ENCODE measurements at places on chromosomes 2 and 18.

GRCh38 chr2:24163186-24163585 is 11.7 kb upstream of the FAM228A start:
- no peak for DNase-seq

DNA sequence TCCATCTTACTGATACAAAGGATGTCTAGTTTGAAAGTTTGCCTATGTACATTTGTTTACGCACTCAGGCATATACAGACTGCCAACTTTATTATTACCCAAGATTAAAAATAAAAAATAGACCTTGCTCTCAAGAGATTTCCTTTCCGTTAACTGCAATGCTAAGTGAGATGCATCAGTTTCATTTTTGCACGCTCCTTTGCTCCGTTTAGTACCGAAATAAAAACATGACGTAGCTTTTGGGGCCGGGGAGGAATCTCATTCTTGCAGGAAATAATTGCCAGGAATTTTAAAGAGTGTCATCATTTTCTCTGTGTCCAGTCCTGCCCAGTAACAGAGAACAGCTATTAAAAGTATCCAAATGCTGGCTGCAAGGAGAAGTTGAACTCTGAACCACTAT is 169.5 kb downstream of the SLC8A1 start:
- DNase-seq = no peak

DNA sequence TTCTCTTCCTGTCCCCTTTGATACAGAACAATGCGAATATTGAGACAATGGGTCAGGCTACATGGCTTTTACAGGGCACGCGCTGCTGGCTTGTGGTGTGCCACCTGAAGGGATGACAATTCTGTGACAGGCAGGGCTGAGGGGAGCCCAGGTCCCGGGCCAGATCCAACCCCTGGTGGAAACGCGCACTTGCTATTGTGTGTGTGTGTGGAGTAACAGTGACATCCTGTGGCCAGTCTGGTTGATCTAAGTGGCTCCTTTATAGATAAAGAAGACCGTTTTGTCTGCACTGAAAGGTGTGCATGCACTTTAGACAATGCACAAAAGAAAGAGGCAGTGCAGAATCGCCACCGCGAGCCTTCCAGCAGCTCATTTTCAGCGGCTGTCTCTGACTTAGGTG is 273.6 kb downstream of the HRH4 start:
- DNase-seq = no peak

- no peak for DNase-seq
Observed at GRCh38 chr2:182897137-182897536, 30.7 kb upstream of the FRZB start.

DNA sequence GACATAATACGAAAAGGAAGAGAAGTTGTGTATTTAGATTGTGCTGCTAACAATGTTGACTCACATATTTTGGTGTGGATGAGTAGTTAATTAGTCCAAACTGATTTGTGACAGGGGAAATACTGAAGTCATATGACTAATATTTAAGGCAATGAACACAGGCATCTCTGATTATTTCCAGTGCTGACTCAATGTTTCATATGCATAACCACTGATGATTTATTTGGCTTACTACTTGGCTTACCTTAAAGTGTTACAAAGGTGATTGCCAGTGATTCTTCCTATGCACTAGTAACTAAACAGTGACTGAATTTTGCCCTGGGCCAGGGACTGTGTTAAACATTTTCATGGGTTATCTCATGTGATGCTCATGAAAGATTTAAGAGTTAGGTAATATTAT is 722.6 kb downstream of the METTL4 start:
- DNase-seq = no peak

- no peak for DNase-seq
Observed at GRCh38 chr2:240711701-240712100, 20.0 kb downstream of the AQP12A start.

- DNase-seq = no peak
Observed at GRCh38 chr2:53234548-53234903, 533.1 kb upstream of the CHAC2 start.

GRCh38 chr18:28108254-28108653 is 68.7 kb downstream of the CDH2 start:
- DNase-seq = no peak

GRCh38 chr2:149908726-149909683 is 321.4 kb upstream of the MMADHC start:
- DNase-seq = no peak

GRCh38 chr2:60347781-60348180 is 205.7 kb downstream of the BCL11A start:
- DNase-seq = no peak

GRCh38 chr2:173990245-173990644 is 25.1 kb upstream of the SP3 start:
- no peak for DNase-seq

DNA sequence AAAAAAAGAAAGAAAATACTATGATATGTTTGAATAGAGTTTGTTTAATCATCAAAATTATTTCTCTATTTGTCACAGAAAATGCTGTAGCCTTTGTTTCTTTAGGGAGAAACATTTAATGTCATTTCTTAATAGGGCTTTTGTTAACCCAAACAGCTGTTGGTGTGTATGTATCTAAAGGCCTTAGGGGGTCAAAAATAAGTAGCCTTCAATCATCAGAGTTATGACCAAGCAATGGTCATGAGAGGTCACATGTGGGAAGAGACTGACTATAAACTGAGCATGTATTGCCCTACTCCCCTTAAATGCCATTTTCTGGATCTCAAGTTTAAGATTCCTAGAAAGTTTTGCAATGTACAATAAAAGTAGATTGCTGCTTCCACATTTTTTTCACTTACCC is 22.7 kb downstream of the HNMT start:
- DNase-seq = no peak

DNA sequence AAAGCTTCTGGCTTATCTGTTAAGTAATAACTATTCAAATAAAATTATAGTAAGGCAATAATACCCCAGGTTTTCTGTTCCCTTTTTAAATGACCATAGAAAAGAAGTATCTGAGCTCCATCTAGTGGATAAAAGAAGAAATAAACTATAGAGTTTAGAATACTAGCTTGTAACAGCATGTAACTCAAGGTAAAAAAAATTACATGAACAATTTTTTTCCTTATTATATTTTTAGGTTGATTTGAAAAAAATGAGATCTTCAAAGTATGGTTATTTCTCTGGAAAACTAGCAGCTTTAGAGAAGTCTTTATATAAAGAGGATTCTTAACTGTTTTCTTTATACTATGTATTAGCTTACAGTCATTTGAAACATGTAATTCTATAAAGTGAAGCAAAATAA is 58.1 kb downstream of the NCKAP1 start:
- DNase-seq = no peak

- DNase-seq = no peak
Observed at GRCh38 chr2:48065096-48065495, 158.8 kb upstream of the FBXO11 start.

DNA sequence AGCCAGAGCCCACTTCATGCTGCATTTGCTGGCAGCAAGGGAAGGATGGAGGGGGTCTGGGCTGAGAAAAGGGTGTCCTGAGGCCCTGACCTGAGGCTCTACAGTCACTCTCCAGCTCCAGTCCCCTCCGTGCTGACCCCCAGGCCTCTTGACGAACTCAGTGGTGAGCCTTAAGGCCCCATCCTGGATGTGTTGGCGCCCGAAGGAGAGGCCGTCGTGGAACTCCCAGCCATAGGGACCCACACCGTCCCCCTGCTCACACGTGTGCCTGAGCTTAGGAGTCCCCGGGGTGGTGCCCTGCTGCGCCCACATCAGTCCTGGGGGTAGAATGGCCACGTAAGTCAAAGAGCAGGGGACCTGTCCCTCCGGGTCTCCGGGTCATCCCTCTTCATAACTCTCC is 776 bp downstream of the MOGS start:
- no peak for DNase-seq

DNA sequence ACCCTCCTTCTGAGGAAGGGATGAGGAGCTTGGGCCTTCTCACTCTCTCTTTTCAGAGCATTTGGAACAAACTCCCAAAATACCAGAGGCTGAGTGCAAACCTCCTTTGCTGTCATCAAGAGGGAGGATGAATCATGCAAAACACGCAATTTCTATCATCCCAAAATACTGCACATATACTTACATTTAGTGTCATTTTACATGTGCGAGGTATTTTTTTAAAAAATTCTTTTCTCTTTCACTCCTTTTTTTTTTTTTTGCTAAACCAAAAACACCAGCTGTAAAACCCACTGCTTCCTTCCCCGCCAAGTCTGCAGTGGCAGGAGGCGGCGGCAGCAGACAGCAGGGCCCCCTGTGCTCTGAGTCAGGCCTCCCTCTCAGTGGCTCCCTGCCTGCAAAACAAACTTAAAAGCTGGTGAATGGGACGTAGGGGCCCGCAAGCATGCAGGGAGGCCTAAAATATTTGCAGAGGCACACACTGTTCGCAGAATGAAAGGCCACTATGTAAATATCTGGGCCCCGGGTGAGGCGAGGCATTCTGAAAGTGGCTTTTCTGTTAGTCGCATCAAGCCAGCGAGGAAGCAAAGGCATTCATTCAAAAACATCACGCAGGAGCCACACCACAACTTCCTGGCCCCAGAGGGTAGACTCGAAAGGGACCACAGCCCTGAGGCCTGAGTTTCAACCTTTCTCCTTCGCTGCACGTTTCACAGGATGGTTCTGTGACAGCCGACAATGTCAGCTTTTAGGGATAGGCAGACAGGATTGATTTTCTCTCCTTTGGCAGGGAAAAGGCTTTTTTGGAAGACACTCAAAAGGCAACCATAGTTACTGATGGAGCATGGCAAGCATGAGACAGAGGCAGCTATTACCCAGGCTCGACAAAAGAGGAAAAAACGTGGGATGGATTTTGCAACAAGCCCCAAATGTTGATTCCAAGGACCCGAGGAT is 73.4 kb downstream of the ACTR2 start:
- DNase-seq = peak; percentile 20

DNA sequence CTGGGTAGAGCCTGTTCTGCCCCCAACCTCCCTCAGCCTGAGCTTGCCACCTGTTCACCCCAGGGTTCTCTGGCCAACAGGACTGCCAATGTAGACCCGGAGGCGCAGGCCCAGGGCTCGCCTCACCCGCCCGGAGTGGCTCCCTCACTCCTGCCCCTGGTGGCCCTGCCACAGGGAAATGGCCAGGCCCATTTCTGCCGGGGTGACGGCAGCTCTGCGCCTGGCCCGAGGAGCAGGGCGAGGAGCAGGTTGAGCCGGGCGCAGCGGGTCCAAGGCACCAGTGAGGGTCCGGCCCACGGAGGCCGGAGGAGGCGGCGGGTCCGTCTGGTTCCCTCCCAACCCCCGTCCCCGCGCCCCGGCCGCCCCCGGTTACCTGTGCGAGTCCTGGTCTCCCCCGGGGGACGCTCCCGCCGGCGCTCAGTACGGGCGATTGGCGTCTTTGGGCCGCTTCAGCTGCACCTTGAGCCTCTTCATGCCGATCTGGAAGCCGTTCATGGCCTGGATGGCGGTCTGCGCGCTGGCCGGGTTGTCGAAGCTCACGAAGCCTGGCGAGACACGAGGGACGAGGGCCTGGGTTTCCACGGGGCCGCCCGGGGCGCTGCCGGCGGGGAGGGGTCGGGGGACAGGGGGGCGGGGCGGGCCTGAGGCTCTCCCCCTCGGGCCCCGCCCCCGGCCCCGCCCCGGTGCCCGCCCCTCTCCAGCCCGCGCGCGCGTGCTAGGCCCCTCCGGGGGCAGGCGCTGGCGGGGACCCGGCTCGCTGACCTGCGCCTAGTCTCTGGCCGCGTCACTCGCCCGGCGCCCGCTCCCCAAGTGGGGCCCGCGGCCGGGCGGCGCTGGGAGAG is 312.0 kb downstream of the CELF4 start:
- DNase-seq = no peak

GRCh38 chr18:78363556-78364387 is 615.8 kb upstream of the SALL3 start:
- DNase-seq = no peak

DNA sequence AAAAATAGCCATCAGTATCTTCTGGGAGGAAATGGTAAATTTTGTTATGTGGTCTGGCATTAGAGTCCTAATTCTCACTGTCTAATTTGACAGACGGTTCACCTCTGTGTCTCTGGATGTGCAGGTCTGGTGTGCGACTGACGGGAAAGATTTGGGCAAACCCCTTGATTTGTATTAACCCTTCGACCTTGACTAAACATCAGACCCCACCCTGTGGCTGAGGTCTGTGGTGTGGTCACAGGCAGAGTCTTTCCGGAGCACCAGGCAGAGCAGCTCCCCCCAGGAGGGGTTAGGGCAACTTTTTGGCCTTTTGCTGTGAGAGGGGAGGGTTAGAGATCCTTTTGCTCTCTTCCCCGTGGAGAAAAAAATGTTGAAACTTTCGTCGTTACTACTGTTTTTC is 6.4 kb downstream of the TWIST2 start:
- no peak for DNase-seq

GRCh38 chr2:141591787-141592186 is 539.0 kb downstream of the LRP1B start:
- no peak for DNase-seq

- no peak for DNase-seq
Observed at GRCh38 chr18:58337686-58338085, 291.2 kb downstream of the ALPK2 start.

DNA sequence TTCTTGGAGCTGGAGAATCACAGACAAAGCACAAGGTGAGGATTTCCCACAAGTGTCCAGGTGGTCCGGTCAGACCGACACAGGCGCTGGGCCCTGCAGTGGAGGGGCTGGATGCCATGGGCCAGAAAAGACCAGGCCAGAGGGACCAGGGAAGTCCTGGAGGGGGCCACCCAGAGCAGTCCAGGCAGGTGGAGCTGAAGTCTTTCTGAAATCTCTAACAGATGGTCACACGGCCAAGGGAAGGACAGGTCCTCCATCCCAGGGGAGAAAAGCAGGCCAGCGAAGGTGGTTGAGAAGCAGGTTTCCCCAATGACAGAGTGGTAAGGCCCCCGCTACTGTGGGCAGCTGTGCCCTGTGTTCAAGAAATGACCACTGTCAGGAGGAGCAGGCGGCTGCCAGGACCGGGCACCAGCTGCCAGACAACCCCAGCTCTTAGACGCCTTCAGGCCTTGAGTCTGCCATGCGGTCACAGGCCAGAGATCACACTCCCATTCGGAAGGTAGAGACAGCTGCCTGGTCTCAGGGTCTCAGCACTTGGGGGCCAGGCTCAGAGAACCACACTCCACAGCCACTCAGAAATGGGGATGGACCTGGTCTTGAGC is 25.9 kb downstream of the HS1BP3 start:
- DNase-seq = no peak

- DNase-seq = no peak
Observed at GRCh38 chr18:37985126-37985525, 419.5 kb upstream of the CELF4 start.

DNA sequence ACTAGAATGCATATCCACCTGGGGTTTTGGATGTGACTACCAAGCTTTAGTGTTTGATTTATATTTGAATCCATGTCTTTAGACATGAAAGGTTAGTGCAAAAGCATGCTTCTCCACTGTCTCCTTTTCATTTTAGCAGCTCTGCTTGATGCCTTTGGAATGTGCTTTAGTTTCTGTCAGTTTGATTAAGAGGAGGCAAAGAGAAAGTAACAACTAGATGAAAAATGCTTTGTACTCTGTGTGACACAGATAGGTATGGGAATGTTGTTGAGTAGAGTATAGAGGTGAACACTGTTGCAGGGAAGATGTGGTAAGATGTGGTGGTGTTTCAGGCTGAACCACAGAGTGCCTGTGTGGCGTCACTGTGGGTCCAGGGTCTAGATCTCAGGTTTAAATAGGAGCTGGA is 19.8 kb downstream of the PIK3C3 start:
- DNase-seq = no peak

Measured in stimulated activated CD8-positive, alpha-beta memory T cell treated with anti-CD3 and anti-CD28 coated beads, Interleukin-4, amount 100 ng/mL, for 1 hour (primary cell).